ENCODE measurements at places on chromosomes 11 and 22. TPM values are rescaled to one million over a fixed set of nuclear protein-coding genes. Genes with fewer than 3 reads are reported as not detected.

DNA sequence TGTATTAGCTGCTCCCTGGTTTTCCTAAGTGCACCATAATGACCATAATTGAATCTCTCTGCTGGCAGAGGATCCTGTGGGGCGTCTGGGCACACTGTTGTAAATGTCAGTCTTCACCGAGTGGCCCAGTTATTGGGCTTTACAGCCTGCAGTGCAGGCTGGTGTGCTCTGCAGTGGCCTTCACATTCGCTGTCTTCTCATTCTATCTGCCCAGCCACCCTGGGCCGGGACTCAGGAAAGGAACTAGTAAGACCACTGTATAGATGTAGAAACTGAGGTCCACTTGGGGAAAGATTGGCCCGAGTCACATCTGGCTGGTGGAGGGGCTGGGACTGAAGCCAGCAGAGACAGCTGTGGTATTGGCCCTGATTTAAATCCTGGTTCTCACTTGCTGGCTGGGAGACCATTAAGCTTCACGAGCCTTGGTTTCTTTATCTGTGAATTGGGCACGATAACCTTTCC lies 49.3 kb downstream of the TSPAN18 start:
- H3K4me1 ChIP-seq: peaks cover 17% of the 10 kb centered on the region
- H3K27ac ChIP-seq: no peak overlapping the region
- H3K4me3 ChIP-seq: no peak overlapping the region
- peaks cover 21% of the 10 kb centered on the region for H3K36me3 ChIP-seq
- DNase-seq: no peak
- H3K27me3 ChIP-seq: no peaks in the 10 kb centered on the region

GRCh38 chr11:88454881-88455280 lies 117.3 kb upstream of the CTSC start:
- H3K4me1 ChIP-seq: no peaks in the 10 kb centered on the region
- H3K4me3 ChIP-seq: no peak overlapping the region
- no peaks in the 10 kb centered on the region for H3K36me3 ChIP-seq
- no peak for DNase-seq

DNA sequence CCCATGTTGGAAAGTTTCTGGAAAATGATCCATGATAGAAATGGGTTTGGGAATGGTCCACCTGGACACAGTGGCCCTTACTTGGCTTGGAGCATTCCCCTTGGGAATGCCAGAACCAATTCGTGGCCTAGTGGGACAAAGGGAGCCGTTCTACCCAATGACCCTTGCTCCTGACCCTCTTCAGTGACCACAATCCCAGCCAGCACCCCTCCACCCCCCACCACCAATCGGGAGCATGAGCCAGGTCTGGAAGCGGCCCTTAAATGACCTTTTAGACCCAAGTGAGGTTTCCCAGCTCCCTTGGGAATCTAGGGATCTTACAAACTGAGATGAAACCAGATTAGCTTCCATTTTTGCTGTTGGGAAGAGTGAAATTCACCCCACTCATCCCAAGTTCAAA lies 51.3 kb upstream of the CDON start:
- no peaks in the 10 kb centered on the region for H3K27me3 ChIP-seq
- no peaks in the 10 kb centered on the region for H3K4me1 ChIP-seq
- no peak for DNase-seq
- no peak overlapping the region for H3K4me3 ChIP-seq

The LDLRAD3 gene
- 0.19 TPM for total RNA-seq

DNA sequence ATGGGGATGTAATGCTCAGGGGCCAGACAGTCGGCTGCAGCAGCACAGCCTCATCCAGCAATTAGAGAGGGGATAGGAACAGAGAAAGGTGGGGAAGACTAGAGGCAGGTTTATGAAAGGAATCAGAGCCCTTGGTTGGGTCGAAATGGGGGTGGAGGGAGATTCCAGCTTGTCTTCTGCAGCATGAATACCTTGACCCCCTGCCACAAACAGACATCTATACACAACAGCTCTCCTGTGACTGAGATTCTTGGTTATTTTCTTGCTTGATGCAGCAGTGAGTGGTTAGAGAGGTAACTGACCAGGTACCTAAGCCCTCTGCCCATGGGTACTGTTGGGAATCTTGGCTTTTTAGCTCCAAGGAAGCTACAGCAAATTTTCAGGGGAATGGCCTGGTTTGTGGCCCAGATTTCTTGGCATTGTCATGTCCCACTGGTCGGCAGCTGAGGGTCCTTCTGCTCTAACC lies at the start of gene TRIM49D1:
TRIM49D1 (minus strand) TSS at position 51 of the 466 bp plus-strand sequence. CDS start 4,535 bp downstream, outside the sequence.
- no peak within 1 kb of the TSS for H3K4me3 ChIP-seq
- H3K27ac ChIP-seq: no peak within 1 kb of the TSS
- H3K36me3 ChIP-seq: no peaks in the 10 kb centered on the region
- H3K4me1 ChIP-seq: no peaks in the 10 kb centered on the region

GRCh38 chr11:34161812-34162492 lies 56.5 kb downstream of the NAT10 start:
- DNase-seq: peak; percentile 4
- H3K27ac ChIP-seq: no peak overlapping the region
- H3K27me3 ChIP-seq: no peaks in the 10 kb centered on the region
- no peaks in the 10 kb centered on the region for H3K36me3 ChIP-seq
- H3K4me3 ChIP-seq: no peak overlapping the region

DNA sequence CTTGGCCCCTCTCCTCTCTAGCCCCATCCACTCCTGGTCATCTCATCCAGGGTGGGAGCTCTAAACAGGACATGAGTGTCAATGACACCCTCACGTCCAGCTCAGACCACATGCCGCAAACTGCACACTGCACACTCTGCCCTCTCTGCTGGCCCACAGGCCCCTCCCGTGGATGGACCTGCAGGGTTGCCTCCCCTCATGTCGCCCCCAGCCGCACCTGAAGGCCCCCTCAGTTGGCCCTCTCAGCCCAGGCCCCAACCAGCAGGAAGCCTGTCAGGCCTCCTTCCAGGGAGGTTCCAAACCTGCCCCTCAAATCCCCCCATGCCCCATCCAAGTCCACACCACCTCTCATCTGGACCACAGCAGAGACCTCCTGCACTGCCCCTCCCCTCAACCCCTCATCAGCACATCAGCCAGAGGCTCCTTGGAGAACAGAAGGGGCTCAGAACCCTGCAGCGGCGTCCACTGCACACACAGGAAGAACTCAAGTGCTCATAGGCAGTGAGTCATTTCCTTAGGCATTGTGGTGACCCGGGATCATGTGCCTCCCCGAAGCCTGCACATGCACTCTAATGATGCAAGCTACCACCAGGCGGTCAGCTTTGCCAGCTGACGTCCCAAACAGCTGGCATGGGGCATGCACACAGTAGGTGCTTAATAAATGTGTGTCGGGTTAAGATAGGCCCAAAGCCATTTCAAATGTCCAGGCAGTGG lies 12.9 kb upstream of the CDKN1C start:
- no peaks in the 10 kb centered on the region for H3K27me3 ChIP-seq
- peak overlapping the region; percentile 34 for H3K27ac ChIP-seq
- peak overlapping the region; percentile 26 for H3K4me3 ChIP-seq
- no peaks in the 10 kb centered on the region for H3K36me3 ChIP-seq

GRCh38 chr11:82782825-82783374 lies 49.2 kb upstream of the FAM181B start:
- H3K27ac ChIP-seq: no peak overlapping the region
- no peaks in the 10 kb centered on the region for H3K27me3 ChIP-seq
- DNase-seq: no peak
- H3K4me3 ChIP-seq: no peak overlapping the region

DNA sequence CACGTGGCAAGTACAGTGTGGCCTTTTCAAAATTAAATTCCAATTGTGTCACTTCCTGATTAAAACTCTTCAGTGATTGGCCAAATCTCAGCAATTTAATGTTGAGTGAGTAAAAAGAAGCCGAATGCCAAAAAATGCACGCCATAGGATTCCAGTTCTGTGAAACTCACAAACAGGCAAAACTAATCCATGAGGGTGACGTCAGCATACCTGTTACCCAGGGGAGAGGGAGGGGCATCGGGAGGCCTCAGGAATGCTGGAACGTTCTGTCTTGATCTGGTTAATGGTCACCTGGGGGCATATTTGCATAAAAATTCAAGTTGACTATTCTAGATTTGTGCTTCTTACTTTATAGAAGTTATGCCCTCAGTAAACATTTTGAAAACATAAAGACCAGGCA lies 39.9 kb upstream of the RAB1B start:
- H3K27me3 ChIP-seq: no peaks in the 10 kb centered on the region
- H3K36me3 ChIP-seq: peaks cover 80% of the 10 kb centered on the region
- no peak overlapping the region for H3K27ac ChIP-seq
- no peak for DNase-seq
- no peaks in the 10 kb centered on the region for H3K4me1 ChIP-seq
- H3K4me3 ChIP-seq: no peak overlapping the region

- H3K27ac ChIP-seq: no peak overlapping the region
- H3K36me3 ChIP-seq: no peaks in the 10 kb centered on the region
- H3K27me3 ChIP-seq: no peaks in the 10 kb centered on the region
- no peak for DNase-seq
Observed at GRCh38 chr11:98230678-98231077, 790.1 kb upstream of the CNTN5 start.

The SEC14L6 gene
- not detected for total RNA-seq

DNA sequence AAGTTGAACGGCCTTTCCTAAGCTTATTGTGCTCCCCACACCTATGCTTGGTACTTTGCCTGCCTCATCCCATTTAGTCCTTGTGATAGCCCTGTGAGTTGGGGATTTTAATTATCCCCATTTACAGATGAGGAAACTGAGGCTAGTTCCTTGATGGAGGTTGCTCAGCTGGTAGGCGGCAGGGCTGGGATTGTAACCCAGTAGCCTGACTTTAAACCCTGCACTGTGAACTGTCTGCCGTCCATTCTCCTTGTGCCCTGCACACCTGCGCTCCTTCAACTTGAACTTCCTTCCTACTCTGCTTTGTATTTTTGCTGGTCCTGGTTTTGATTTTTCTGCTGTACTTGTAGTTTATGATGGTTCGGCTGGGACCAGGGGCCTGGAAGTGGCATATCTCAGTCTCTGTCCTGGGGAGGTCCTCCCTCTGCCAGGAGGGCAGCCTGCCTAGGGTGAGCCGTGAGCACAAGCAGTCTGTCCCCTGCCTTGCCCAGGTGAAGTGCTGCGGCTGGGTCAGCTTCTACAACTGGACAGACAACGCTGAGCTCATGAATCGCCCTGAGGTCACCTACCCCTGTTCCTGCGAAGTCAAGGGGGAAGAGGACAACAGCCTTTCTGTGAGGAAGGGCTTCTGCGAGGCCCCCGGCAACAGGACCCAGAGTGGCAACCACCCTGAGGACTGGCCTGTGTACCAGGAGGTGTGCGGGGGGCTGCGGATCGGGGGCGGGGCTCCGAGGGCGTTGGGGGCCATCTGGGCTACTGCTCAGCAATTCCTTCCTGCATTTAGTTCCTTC lies 52.4 kb downstream of the CD82 start:
- H3K27ac ChIP-seq: no peak overlapping the region
- H3K4me3 ChIP-seq: no peak overlapping the region
- DNase-seq: no peak

DNA sequence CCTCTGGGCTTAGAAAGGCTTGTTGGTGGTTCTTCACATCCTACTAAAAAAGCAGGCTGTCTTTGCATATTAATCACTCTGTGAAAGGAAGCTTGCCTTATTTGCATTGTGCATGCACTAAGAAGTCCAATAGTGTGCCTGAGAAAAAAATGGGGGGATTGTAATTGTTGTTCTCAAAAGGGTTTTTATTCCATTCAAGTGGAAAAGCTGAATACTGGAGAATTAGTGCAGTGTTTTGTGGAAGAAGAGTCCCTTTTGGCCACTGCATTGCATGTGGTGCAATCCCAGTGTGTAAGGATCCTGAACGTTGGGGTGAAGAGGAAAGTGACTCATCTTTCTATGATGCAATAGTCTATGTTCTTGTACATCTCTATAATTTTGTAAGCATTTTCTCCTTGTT lies 16.5 kb downstream of the NCAM1 start:
- no peaks in the 10 kb centered on the region for H3K4me1 ChIP-seq
- H3K4me3 ChIP-seq: no peak overlapping the region
- no peaks in the 10 kb centered on the region for H3K27me3 ChIP-seq
- no peak for DNase-seq
- no peak overlapping the region for H3K27ac ChIP-seq
- H3K36me3 ChIP-seq: no peaks in the 10 kb centered on the region

- no peaks in the 10 kb centered on the region for H3K36me3 ChIP-seq
- DNase-seq: no peak
- no peaks in the 10 kb centered on the region for H3K4me1 ChIP-seq
- H3K27me3 ChIP-seq: peaks cover 5% of the 10 kb centered on the region
- no peak overlapping the region for H3K27ac ChIP-seq
Observed at GRCh38 chr11:69934861-69935494, 115.8 kb upstream of the FGF3 start.

The KCNE3 gene
- total RNA-seq: 0.22 TPM

- no peaks in the 10 kb centered on the region for H3K36me3 ChIP-seq
- no peak overlapping the region for H3K4me3 ChIP-seq
- DNase-seq: no peak
- peaks cover 4% of the 10 kb centered on the region for H3K4me1 ChIP-seq
- no peak overlapping the region for H3K27ac ChIP-seq
Observed at GRCh38 chr11:118948000-118948399, 8.1 kb upstream of the UPK2 start.

The UCP2 gene
- total RNA-seq: 468 TPM

The PHLDB1 gene
- total RNA-seq: 2.3 TPM

DNA sequence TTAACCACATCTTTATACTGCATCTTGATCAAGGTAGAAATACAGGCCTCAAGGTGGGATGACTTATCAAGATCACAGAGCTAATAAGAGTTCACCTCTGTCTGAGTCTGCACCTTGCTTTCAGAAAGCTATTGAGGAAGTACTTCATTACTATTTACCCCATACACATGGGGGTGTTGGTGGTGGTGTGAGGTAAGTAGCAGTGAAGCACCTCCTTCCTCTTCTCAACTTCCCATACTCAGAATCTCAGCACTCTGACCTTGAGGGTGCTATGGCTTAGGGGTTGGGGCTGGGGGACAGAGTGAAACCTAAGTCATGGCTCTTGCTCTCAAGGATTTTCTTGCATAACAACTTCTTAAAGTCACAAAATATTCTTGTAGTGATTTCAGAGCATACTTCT lies 56.9 kb downstream of the ME3 start:
- H3K27me3 ChIP-seq: no peaks in the 10 kb centered on the region
- no peaks in the 10 kb centered on the region for H3K4me1 ChIP-seq
- H3K36me3 ChIP-seq: no peaks in the 10 kb centered on the region
- H3K27ac ChIP-seq: no peak overlapping the region

- no peak for DNase-seq
- H3K27ac ChIP-seq: no peak overlapping the region
- H3K4me3 ChIP-seq: no peak overlapping the region
- no peaks in the 10 kb centered on the region for H3K27me3 ChIP-seq
- H3K36me3 ChIP-seq: no peaks in the 10 kb centered on the region
Observed at GRCh38 chr11:131889146-131889577, 518.7 kb downstream of the NTM start.

GRCh38 chr11:20452585-20452984 lies 65.1 kb downstream of the PRMT3 start:
- no peak for DNase-seq
- no peak overlapping the region for H3K27ac ChIP-seq
- no peaks in the 10 kb centered on the region for H3K4me1 ChIP-seq
- no peaks in the 10 kb centered on the region for H3K27me3 ChIP-seq
- H3K36me3 ChIP-seq: peaks cover 6% of the 10 kb centered on the region
- no peak overlapping the region for H3K4me3 ChIP-seq

All from CD4-positive, alpha-beta T cell (primary cell).